Activated naive CD8-positive, alpha-beta T cell treated with anti-CD3 and anti-CD28 coated beads for 36 hours (primary cell): ENCODE measurements at places on chromosomes 5 and 9. TPM values are rescaled to one million over a fixed set of nuclear protein-coding genes. Genes with fewer than 3 reads are reported as not detected.
A peak's percentile ranks its signal among the peaks of the same experiment; 100 is the strongest.

GRCh38 chr5:57185313-57185712 lies 11.5 kb downstream of the GPBP1 start:
- H3K27ac ChIP-seq: no peak overlapping the region
- H3K27me3 ChIP-seq: no peaks in the 10 kb centered on the region
- H3K4me1 ChIP-seq: peaks cover 75% of the 10 kb centered on the region
- peaks cover 57% of the 10 kb centered on the region for H3K36me3 ChIP-seq
- no peak overlapping the region for H3K4me3 ChIP-seq
- no peak for DNase-seq

DNA sequence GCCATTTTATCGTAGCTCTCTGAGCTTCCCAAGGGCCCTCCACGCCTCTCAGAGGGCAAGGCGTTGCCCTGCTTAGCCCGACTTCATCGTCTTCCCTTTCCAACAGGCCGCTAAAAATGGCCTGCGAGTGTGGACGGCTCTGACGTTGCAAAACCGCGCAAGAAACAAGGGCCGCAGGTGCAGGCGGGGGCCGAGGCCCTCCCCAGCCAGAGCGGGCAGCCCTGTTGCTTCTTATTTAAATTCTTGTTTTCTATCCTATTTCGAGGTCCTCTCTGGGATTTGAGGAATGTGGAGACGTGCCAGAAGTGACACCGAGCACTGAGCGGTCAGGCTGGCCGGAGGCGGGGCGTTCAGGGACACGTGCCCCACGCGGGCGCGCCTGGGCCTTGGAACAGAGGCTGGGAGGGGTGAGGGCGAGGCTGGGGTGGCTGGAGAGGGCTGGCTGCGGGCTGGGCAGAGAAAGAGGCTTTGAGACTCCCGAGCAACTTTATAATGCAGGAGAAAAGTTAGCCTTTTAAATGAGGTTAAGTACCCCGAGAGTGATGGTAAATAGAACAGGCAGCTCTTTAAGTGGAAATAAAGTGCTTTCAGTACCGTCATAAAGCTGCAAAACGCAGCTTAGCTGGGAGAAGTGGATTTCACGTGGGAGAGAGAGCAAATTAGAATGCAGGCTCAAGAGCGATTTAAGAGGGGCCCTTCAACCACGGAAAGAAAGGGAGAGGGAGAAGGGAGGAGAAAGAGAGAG lies 243.6 kb downstream of the AUH start:
- no peak overlapping the region for H3K27ac ChIP-seq
- no peak for DNase-seq
- peaks cover 9% of the 10 kb centered on the region for H3K4me1 ChIP-seq
- no peak overlapping the region for H3K4me3 ChIP-seq
- H3K27me3 ChIP-seq: peaks cover 50% of the 10 kb centered on the region

- no peak overlapping the region for H3K4me3 ChIP-seq
- no peak overlapping the region for H3K27ac ChIP-seq
- peaks cover 3% of the 10 kb centered on the region for H3K27me3 ChIP-seq
- DNase-seq: no peak
- H3K36me3 ChIP-seq: no peaks in the 10 kb centered on the region
- H3K4me1 ChIP-seq: peaks cover 2% of the 10 kb centered on the region
These were observed 173.0 kb downstream of the HINT1 start for GRCh38 chr5:130992095-130992494.

DNA sequence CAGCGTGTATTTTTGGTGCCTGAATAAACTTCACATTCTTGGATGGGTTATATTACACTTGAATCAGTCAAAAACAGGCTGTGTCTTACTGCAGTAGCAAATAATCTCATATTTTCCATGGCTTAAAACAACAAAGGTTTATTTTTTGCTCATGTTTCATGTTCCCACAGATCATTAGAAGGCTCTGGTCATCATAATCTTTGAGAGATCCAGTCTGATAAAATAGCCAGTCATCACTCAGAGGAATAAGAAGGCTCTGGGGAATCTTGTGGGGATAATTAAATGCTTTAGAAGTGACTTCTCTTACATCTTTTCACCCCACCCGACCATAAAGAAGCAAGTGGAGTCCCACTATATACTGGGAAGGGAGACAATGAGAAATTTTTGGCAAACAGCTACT lies 417.7 kb downstream of the PSAT1 start:
- no peaks in the 10 kb centered on the region for H3K36me3 ChIP-seq
- H3K4me3 ChIP-seq: no peak overlapping the region
- no peak for DNase-seq
- H3K4me1 ChIP-seq: no peaks in the 10 kb centered on the region

DNA sequence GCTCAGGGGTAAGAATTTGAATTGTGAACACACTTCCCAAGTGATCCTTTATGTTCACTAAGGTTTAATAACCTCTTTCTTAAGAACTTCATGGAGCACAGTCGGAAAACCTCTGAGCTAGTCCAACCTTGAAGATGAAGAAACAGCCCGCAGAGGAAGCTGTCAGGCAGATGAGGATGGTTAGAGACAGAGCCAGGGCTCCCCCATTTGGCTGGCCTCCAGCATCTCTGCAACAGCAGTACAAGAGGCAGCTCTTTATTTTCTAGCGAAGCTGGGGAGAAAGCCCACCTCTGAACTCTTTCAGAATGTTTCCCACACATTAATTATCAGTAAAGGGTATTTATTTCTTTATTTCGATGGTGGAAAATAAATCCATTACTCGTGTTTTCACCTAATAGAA lies 350.8 kb downstream of the DMRT2 start:
- no peak overlapping the region for H3K4me3 ChIP-seq
- no peak for DNase-seq
- no peaks in the 10 kb centered on the region for H3K27me3 ChIP-seq
- H3K36me3 ChIP-seq: no peaks in the 10 kb centered on the region
- H3K27ac ChIP-seq: no peak overlapping the region

DNA sequence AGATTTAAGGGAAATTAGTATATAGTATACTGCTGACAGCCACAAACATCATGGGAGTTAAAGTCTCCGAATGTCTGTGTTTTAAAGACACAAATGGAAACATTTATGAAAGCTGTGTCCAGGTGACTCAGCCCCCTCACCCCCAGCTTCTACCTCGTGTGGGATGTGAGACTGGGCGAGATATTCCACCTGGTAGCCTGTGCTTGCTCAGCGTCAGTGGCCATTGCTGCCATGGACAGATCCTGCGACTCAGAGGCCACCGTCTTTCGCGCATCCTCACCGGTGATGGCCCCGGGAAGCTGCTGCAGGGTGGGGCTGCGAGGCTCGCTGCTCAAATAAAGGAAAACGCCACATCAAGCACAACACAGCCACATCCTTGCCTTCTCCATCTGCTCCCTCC lies 31.2 kb upstream of the EXOC3 start:
- H3K4me3 ChIP-seq: no peak overlapping the region
- H3K4me1 ChIP-seq: peaks cover 20% of the 10 kb centered on the region
- H3K27me3 ChIP-seq: no peaks in the 10 kb centered on the region
- H3K27ac ChIP-seq: peak overlapping the region; percentile 31
- DNase-seq: peak; percentile 59

C5orf34 gene
- total RNA-seq: 8.9 TPM

NIPBL gene
- 42.1 TPM for total RNA-seq

PCDHB16 gene
- not detected for total RNA-seq

PSIP1 gene
- total RNA-seq: 121 TPM

GDNF gene
- total RNA-seq: not detected

STC2 gene
- total RNA-seq: 41.1 TPM
